HL-60 (cell line): ENCODE measurements at places on chromosomes 11 and 22.
A peak's percentile ranks its signal among the peaks of the same experiment; 100 is the strongest.

GRCh38 chr11:11416502-11416901 is 63.5 kb upstream of the CSNK2A3 start:
- peak; percentile 96 for DNase-seq

GRCh38 chr11:72815110-72815618 is 953 bp downstream of the ATG16L2 start:
- DNase-seq: no peak

DNA sequence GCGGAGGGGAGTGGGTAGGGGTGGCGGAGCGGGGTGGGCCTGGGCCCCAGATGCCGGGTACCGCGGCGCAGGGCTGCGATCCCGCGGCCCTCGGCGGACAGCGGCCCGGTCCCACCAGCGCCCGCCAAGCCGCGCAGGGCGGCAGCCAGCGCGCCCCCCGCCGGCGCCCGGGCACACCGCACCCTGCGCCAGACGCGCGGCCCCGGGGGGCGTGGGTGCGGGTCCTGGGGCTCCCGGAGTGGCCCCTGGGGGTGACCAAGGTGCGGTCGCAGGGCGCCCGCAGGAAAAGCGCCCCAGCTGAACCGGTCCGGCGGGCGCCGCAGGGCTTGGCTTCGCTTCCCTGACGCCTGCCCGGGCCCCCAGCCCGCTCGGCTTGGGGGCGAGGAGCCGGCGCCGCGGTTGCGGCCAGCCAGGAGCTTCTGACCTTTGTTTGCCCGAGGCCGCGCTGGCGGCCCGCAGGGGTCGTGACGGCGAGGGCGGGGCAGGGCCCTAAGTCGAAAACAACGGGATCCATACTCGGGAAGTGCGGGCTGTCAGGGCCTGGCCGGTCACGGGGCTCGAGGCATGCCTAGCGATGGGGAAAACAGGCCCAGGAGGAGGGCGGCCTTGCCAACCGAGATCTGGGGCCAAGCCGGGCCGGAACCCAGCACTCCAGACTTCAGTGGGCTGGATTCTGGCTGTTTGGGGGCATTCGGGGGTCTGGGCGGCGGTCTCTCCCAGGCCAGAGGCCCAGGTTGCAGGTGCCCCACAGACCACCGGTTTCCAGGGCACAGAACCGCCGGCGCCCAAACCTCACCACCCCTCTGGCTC is 581 bp upstream of the AP5B1 start:
- no peak for DNase-seq

DNA sequence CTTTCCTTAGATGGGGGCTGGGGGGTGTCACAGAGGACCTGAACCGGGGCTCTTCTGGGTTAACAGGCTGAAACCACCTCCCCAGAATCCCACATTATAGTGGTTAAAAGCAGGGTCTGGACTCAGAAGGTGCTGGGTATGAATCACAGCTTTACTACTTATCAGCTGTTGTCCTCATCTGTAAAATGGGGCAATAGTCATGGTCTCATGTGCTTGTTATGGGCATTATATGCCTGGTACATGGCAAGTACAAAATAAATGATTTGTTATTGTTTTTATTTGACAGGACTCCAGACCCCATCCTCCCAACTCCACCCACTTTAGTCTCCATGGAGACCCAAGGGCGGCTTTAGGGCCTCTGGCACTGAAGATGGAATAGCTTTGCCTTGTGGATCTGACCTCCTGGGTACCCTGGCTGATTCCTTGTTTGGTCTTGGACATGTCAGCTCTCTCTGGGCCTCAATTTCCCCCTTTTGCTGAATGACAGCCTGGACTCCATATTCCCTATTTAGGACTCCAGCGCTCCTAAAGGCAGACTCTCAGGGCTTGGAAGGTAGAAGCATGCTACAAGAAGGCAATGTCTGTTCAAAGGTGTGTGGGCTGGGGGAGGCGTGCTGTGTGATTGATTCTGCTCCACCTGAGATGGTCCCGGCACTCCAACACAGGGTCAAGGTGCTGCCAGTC is 812 bp upstream of the SMTN start:
- DNase-seq: no peak

DNA sequence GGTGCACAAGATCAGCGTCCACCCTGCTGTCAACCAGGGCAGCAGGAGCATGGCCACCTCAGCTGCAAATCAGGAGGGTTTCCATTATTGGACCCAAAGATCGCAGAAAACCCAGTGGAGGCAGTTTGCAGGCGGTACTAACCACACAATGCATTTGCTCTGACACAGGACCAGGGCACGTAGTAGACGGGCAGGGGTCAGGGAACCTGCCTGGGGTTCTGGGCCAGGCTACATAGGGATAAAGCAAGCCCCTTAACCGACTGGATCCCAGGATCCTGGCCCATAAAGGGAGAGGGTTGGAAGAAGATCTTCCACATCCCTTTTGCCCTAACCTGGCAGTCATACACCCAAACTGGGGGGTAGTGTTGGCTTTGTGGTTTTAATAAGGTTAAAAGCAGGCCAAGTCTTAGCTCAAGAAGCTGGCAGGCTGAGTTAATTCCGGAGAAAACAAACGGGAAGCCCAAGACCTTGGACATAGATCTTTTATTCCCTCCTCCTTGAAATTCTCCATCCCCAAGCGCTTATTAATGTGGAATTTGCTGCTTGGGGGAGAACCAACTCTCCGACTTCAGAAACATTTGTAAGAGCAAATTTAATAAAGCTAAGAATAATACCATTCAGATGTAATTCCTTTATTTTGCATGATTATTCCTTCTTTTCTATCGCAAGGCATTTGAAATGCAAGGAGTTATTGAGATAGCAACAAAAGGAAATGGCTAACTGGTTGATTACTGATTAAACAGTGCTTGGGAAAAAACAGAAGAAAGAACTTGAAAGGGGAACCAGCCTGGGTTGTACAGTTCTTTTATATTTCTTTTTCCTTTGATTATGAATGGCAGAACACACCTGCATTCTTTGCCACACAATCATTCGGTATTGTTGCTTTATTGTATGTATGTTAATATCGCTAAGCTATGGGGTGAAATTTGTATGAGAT is 6.3 kb upstream of the ARHGAP8 start:
- DNase-seq: no peak

DNA sequence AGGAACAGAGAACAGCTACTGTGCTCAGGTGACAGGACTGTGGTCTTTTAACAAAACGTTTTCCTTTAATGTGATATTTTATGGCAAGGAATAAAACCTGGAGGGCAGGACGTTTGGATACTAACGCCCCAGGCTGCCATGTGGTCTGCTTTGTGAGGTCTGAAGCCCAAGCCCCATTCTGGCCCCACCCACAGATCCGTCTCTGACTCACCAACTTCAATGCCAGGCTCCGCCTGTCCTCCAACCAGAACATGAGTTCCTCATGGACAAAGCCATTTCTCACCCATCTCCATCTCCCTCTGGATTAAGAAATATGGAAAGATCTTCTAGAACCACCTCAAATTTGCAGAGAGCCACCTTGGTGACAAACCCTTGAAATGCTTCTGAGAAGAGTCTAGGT is 148.8 kb downstream of the CRYBB2 start:
- DNase-seq: no peak

GRCh38 chr22:29330753-29331152 is 15.3 kb upstream of the RASL10A start:
- DNase-seq: no peak

GRCh38 chr11:135033540-135033939 is 621.5 kb upstream of the B3GAT1 start:
- no peak for DNase-seq

DNA sequence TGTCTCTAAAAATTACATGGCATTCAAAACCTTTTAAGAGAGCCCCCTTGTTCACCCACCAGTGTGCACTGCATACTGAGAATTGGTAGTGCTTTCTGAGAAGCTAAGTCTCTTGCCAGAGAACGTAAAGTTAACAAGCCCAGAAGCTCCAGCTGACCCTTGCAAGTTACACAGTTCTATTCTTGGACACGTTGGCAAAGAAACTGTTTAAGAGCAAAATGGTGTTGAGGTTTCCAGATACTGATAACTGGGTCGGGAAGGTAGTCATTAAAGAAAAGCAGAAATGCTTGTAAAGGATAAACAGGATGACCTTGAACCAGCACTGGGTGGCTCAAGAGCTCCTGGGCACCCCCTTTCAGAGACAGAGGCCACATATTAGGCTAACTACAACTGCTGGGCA is 284.8 kb downstream of the CADM1 start:
- no peak for DNase-seq

DNA sequence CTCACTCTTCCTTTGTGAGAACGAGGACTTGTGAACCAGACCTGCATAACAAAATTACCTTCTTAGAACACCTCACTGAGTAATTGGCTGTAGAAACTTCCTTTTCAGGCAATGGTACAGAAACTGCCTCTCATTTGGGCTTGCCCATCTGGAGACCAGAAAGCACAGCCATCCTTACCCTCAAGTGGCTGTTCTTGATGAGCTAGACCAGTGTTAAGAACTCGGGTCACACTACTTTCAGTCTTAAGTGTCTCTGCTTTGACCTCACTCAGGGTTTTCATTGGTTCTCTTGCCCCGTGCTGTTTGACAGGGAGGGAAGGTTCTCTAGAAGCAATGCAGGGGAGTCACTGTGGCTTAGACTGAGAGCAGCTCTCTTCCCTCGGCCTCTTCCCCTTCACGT is 29.3 kb downstream of the NAT10 start:
- DNase-seq: no peak

GRCh38 chr11:2459016-2459725 is 14.4 kb downstream of the KCNQ1 start:
- no peak for DNase-seq

DNA sequence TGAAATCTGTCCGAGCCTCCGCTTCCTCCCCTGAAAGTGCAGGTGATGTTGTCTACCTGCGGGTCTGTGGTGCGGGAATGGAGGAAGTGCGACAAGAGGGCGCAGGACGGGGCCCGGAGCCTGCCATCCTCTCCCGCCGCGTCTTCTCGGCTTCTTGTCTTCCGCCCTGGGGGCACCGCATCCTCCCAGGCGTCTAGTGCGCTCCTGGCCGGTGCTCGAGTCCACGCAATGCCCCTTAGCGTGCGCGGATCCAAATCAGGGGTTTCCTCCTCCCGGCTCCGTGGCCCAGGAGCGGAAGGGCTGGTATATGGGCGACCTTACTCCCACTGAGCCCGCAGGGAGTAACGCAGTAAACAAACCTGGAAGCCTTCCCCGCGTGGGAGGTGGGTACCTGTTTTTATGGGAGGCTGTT is 405 bp downstream of the SFI1 start:
- no peak for DNase-seq

DNA sequence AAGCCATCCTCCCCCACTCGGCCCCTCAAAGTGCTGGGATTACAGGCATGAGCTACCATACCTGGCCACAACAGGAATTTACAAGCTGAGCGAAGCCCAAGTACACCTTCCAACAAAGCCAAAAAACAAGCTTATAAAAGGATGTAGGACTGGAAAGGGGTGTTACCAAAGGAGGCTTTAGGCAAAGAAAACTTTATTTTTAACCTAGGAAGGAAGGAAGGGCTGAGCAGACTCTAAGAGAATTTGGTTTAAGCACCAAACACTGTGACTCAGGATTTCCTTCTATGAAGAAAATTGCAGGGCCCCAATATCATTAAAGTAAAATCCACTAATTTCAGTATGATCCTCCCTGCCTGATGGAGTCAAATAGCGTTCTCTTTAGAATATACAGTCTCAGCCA is 12.1 kb downstream of the DENND5A start:
- DNase-seq: no peak

GRCh38 chr11:7630002-7630401 is 43.3 kb downstream of the CYB5R2 start:
- DNase-seq: no peak

DNA sequence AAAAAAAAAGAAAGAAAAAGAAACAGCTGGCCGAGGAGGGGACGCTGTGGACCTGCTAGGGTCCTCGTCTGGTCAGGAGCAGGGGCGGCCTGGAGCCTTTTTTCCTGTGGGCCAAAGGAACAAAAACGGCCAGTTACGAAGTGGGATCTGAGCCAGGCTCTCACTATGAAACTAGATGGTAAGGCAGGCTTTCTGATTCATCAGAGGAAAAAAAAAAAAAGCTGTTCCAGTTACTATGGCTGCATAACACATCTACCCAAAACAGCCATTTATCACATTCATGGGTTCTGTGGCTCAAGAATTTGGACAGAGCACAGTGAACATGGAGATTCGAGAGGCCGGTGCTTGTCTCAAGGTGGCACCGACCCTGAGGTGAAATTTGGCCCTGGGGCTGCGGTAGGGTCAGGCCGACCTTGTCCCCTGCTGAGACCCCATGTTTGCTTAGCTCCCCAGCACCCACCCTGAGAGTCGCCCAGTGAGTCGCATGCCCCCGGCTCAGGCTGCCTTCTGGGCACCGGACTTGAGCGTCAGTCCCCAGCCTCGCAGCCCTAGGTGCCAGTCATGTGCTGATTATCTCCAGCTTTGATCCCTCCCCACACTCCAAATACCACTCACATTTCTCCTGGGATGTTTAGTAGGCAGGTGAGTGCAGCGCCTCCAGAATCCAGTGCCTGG is 34.2 kb downstream of the MRGPRD start:
- no peak for DNase-seq

DNA sequence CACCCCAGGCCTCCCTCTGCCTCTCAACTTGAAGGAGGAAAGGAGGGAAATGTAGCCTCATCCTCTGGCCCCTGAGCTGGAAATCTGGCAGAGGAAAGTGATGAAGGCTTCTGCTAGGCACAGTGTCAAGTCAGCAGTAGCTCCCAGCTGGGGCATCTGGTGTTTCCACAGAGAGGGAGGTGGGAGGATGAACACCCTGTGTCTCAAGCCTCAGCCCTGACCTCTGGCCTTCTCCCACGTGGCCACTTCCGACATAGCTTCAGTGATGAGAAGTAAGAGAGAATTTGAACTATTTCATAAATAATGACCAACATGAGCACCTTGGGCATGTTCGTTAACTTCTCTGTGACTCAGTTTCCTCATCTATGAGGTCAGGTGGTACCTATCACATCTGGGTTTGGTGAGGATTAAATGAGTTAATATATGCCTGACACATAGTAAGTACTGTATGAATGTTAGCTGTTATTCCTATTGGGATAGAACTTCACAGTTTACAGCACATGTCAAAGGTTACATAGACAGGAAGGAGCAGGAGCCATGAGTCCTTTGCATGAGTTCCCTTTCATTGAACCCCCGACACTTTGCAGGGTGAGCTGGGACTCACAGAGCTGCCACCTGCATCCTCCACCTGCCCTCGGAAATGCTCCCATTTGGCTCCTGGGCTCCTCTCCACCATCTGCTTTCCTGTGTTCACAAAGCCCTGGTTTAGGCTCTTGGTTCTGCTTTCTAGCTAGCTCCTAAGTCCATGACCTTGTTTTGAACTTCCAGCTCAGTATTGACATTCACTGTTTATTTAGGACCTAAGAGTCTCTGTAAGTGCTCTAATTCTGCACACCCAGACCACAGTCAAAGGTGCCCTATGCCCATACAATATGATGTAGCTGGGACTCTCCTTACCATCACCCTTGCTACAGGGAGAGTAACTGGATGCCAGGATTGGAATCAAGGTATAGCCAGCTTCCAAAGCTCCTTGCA is 61.7 kb downstream of the CSNK2A3 start:
- no peak for DNase-seq
